Left ventricle myocardium superior (tissue), 1 donor: ENCODE measurements at places on chromosomes 3 and 15. TPM values are rescaled to one million over a fixed set of nuclear protein-coding genes. Genes with fewer than 3 reads are reported as not detected.
A peak's percentile ranks its signal among the peaks of the same experiment; 100 is the strongest.

Gene UBAP1L
- total RNA-seq = 1.3 TPM

Gene CKMT1A
- total RNA-seq = 0.22 TPM

Gene SLC2A2
- total RNA-seq = not detected

Gene ZIC1
- not detected for total RNA-seq

Gene SYNPR
- total RNA-seq = not detected

Gene VGLL3
- 3.6 TPM for total RNA-seq

Gene CIP2A
- 1.3 TPM for total RNA-seq

Gene CACNA2D3
- 26.9 TPM for total RNA-seq

Gene AGBL1
- not detected for total RNA-seq

Gene ZNF80
- total RNA-seq = not detected

Gene KLHL18
- 55.0 TPM for total RNA-seq

Gene TPRG1
- total RNA-seq = 2.7 TPM

Gene JMJD7
- total RNA-seq = 16.7 TPM

Gene EFCC1
- 3.0 TPM for total RNA-seq

Gene SLC51B
- total RNA-seq = not detected

Gene AGTR1
- total RNA-seq = 2.2 TPM

Gene BFSP2
- total RNA-seq = not detected

Gene ACKR4
- 1.4 TPM for total RNA-seq

Gene GOLGA8M
- total RNA-seq = 1.4 TPM

DNA sequence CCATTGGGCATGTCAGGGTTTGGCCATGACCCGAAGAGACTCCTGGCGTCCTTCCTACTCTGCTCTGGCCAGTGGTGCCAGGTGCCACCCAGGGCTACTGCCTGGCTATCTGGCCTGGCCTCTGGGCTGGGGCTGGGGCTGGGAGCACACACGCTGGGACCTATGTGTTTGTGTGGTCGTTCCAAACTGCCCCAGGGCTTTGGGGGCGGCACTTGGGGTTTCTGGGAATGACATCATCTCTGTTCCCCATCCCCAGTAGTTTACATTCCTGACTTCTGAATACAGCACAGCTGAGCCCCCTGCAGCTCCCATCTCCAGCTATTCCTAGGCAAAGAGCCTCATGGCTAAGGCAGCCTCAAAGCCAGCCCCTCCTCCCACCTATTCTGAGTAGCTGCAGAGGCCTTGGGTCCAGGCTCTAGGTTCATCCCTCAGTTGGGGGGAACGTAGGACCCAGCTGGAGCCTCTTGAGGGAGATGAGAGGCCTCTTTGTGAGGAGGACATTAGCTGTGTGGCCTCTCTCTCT is 24.3 kb downstream of the PLEKHO2 start:
- DNase-seq = no peak

GRCh38 chr15:72368325-72368724 is 7.5 kb downstream of the HEXA start:
- no peak for DNase-seq

GRCh38 chr3:39408493-39409372 is 2.2 kb downstream of the RPSA start:
- DNase-seq = no peak

GRCh38 chr3:164687211-164687610 is 391.1 kb downstream of the SI start:
- no peak for DNase-seq

DNA sequence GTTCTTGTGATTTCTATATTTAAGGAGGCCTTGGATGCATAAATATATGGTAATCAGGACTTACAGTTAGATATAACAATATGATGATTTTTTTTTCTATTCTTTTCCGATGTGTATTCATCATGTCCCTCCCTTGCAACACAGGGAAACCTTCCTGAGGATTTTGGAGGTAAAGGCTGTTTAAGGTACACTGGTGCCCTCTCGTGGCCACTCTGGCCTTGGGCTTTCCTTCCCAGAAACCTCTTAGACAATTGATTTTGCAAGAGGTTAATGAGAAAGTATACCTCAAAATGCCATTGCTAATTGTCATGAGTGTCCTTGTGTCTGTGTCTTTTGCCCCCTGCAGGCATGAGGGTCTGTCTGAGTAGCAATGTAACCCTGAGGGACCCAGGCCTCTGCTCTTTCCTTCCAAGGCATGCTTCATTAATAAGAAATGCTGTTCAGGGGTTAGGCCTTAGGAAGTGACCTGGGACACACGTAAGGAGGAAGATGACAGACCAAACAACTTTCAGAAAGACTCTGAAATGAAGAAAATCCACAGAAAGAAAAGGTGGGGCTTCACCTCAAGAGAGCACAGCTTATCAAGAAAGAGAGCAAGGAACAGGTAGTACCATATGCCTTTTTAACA is 70.3 kb upstream of the PPP2R3A start:
- DNase-seq = peak; percentile 81

DNA sequence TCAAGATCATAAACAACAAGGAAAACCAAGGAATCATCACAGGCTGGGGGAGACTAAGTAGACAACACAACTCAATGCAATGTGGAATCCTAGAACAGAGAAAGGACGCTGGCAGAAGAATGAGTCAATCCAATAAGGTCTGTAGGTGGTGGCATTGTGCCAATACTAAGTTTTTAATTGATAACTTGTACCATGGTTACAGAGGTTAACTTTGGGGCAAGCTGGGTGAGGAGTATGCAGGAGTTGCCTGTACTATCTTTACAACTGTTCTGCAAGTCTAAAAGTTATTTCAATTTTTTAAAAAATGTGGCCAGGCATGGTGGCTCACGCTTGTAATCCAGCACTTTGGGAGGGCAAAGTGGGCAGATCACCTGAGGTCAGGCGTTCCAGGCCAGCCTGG is 46.2 kb downstream of the RORA start:
- no peak for DNase-seq

GRCh38 chr15:42264795-42265194 is 8.2 kb upstream of the GANC start:
- no peak for DNase-seq

DNA sequence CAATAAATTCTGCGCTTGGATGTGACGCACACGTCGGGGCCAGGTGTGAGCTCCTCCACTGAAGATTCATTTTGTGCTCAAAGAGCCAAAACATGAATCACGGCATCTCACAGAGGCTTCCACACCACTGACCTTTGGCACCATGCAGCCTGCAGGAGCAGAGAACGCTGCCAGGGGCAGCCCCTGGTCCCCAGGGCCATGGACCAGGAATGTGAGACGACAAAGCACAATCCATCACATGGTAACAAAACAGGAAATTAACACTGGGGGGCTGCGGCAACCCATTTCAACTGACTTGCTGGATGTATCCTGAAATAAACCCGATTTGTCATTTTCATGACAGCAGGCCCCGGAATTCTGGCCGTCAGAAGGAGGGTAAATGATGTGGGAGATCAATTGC is 167.5 kb upstream of the IGF1R start:
- no peak for DNase-seq

GRCh38 chr15:54675241-54675640 is 521.5 kb downstream of the RSL24D1 start:
- no peak for DNase-seq

DNA sequence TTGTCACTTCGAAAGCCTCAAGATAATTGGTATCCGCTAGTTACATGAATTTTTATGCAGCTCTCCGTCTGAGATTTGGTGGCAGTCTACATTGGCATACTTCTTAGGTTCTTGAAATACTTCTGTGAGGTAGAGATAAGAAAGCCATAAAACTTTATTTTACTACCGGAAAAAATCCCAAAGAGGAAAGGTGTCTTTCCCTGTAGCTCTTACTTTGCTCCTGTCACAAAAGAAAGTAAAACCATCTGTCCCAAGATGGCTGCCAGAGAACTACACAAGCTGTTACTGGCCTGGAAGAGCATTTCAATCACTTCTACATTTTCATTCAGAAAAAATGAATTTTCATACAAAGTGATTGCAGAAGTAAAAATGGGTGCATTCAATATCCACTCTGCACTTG is 214.8 kb upstream of the ST8SIA2 start:
- DNase-seq = no peak

DNA sequence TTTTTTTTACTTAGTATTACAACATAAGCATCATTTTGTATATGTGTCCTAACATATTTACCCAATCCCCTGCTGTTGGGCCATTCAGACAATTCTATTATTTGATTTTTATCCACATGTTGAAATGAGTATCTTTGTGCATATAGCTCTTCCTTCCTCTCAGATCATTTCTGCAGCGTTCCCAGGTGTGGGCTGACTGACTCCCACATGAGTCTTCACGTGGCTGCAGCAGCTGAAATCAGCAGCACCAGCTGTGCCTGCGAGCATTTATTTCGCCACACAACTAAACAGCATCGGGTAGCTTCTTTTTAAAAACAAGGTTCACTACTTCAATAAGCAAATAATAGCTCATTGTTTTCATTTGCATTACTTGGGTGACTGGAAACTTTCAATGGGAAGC is 44.5 kb upstream of the PDE8A start:
- DNase-seq = no peak

- peak; percentile 61 for DNase-seq
These were observed at the start of gene TMEM266 for GRCh38 chr15:76059320-76060117. Gene TMEM266 (plus strand): TSS chr15:76059985. CDS start chr15:76134264, 74,279 bp downstream.

GRCh38 chr3:168091941-168092340 is 3.8 kb downstream of the GOLIM4 start:
- DNase-seq = no peak

DNA sequence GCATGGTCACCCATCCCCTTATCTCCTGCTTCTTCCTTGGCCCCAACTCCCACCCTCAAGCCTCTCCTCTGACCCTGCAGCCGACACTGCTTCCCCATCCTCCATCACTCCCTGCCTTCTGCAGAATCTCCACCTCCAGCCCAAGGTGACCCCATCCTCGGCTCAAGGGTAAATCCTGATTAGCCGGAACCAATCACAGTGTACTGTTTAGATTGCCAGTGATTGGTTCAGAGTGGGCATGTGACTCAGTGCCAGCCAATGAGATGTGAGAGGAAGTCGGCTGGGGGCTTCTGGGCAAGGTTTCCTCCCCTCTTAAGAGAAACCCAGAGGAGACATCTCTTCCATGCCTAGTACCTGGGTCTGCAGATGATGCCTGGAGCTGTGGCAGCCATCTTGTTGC is 10.3 kb downstream of the CACNA2D2 start:
- DNase-seq = no peak

DNA sequence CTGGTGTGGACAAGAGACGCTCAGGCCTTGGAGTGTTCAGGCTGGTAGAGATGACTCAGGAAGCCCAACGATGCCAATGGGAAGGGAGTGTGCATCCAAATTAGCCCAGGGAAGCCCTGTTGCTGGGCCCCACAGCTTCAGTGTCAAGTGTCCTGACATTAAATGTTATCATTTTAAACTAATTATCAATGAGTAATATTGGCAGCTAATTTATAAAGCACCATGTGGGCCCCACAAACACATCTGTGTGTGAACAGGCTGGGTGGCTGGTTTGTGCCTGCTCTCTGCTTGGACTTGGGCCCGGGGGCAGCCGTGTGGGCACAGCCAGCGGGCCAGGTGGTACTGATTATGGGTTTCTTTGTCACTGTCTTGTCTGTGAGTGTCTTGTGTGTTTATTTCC is 15.0 kb downstream of the FBLN2 start:
- DNase-seq = no peak

DNA sequence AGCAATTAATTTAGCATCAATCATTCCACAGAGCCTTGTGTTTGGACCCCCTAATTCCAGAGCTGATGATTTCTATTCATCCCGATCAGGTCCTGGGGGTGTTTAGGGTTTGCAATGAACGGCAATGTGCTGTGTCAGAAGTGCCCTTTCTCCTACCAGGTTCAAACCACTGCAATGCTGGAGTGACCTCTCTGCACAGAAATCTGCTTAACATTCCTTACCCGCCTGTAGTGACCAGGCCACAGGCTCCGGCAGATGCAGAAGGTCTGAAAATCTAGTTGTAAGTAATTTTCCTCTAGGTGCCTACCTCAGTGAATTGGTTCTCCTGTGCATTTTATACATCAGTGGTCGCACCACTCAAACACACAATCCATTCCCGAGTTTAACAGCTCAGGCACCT is 725.3 kb upstream of the CFAP20DC start:
- DNase-seq = no peak

- DNase-seq = peak; percentile 44
These were observed 32.5 kb downstream of the CDCP1 start for GRCh38 chr3:45113625-45114050.

GRCh38 chr15:74402873-74403587 is 30.7 kb downstream of the SEMA7A start:
- DNase-seq = peak; percentile 34

GRCh38 chr3:185658504-185658912 is 72.4 kb downstream of the SENP2 start:
- DNase-seq = peak; percentile 62

GRCh38 chr15:94027581-94027980 is 203.8 kb upstream of the MCTP2 start:
- no peak for DNase-seq

GRCh38 chr3:10090179-10090578 is 17.9 kb downstream of the FANCD2OS start:
- no peak for DNase-seq

DNA sequence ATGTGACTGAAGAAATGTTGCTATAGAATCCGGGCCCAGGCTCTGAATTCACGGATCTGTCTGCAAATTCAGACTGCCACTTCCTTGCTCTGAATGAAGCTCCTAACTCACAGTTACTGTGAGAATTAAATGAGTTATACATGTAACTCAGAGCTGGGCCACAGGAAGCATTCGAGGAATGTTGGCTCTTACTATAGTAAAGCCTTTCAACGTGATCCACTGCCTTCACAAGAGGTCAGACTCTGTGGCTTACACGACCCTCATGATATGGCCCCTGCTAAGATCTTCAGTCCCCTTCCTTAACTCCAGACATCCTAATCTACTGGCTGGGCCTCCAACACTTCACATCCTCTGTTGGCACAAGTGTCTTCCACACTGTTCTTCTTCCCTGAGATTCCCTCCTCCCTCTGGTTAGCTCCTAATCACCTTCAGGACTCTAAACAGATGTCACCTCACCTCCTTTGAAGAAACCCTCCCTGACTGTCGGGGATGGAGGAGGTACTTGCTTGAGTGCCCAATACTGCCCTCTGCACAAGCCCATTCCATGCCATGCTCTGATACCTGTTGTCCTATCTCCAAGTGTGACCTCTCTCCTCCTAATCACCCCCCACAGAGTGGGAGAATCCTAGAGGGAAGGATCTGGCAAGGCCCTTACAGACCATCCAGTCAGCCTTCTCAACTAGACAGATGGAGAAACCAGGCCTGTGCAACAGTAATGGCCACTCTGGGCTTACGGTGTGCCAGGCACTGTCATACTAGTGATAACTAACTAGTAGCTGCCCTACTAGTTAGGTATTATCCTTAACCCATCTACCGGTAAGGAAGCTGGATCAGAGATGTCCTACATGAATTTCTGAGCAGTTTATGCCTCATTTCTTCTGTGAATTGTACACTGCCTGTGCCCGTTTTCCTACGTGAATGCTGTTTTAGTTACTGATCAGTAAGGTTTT is 1.3 kb downstream of the ACTR8 start:
- no peak for DNase-seq

GRCh38 chr3:179801263-179801662 is 148.4 kb downstream of the USP13 start:
- DNase-seq = no peak

- DNase-seq = no peak
These were observed 75.1 kb downstream of the GRM7 start for GRCh38 chr3:6935970-6936369.

DNA sequence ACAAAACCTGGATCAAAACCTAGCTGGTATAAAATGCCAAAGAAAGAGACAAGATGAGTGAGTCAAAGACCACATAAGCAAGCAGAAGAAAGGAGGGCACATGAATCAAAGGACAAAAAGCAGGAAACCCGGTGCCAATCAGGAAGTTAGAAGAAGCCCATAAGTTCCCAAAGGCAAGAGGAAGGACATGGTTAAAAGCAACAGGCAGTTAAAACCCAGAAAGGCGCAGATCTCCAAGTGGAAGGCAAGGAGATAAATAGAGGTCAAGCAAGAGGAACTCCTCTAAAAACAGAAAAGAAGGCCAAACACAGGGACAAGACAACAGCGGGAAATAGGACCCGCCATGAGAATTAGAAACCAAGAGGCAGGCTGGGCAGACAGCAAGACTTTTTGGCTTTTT is 4.4 kb downstream of the TMOD2 start:
- DNase-seq = no peak
